ENCODE measurements at places on chromosomes 7 and 10. TPM values are rescaled to one million over a fixed set of nuclear protein-coding genes. Genes with fewer than 3 reads are reported as not detected.

GRCh38 chr7:134320201-134320600 is 3.5 kb upstream of the SLC35B4 start:
- no peak for DNase-seq
- H3K27ac ChIP-seq = no peak overlapping the region
- H3K4me1 ChIP-seq = peaks cover 14% of the 10 kb centered on the region

Gene VWDE
- 2.2 TPM for total RNA-seq

GRCh38 chr7:123601530-123601929 is at the start of gene ASB15:
ASB15 (plus strand) TSS chr7:123601821; CDS start chr7:123614503, 12,682 bp downstream.
- DNase-seq = no peak
- no peaks in the 10 kb centered on the region for H3K36me3 ChIP-seq
- no peaks in the 10 kb centered on the region for H3K4me1 ChIP-seq
- H3K27me3 ChIP-seq = peaks cover 8% of the 10 kb centered on the region

Gene TOMM7
- total RNA-seq = 254 TPM

- H3K4me1 ChIP-seq = peaks cover 9% of the 10 kb centered on the region
- DNase-seq = no peak
- peaks cover 72% of the 10 kb centered on the region for H3K36me3 ChIP-seq
- H3K4me3 ChIP-seq = no peak overlapping the region
- H3K27me3 ChIP-seq = no peaks in the 10 kb centered on the region
These were observed 12.5 kb downstream of the ASNS start for GRCh38 chr7:97859606-97860204.

DNA sequence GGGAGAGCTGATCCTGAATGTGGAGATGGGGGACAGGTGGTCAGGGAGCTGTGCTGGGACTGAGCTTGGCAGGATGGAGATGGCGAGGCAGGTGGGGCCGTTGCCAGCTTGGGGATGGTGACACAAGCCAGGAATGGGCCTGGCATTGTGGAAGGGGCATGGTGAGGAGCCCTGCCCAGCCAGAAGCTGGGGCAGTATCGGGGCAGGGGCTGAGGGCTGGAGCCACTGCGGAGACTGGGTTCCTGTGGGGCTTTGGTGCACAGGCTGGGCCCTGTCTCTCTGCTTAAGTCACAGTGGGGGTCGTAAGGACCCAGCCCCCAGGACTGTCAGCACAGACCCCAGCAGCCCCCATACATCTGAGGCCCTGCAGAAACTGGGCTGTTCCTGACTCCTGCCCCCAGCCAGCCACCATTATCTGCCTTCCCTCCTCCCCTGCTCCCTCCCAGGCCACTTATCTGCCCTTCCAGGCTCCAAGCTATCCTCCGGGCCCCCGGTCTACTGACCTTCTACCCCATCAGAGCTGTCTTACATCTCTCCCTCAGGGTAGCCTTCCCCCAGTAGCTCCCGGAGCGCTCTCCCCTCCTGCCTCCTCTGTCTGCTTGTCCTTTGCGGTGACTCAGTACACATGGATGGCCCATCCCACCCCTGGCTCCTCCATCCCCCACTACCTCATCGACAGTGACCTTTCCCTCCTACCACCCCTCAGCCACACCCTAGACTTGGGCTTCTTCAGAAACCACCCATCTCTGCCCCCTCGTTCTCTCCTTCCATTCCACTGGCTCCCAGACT is 44.2 kb downstream of the PPIF start:
- peak; percentile 2 for DNase-seq
- no peak overlapping the region for H3K4me3 ChIP-seq
- H3K36me3 ChIP-seq = no peaks in the 10 kb centered on the region
- H3K27me3 ChIP-seq = no peaks in the 10 kb centered on the region
- no peak overlapping the region for H3K27ac ChIP-seq
- H3K4me1 ChIP-seq = no peaks in the 10 kb centered on the region

Gene GIMAP5
- 47.6 TPM for total RNA-seq

DNA sequence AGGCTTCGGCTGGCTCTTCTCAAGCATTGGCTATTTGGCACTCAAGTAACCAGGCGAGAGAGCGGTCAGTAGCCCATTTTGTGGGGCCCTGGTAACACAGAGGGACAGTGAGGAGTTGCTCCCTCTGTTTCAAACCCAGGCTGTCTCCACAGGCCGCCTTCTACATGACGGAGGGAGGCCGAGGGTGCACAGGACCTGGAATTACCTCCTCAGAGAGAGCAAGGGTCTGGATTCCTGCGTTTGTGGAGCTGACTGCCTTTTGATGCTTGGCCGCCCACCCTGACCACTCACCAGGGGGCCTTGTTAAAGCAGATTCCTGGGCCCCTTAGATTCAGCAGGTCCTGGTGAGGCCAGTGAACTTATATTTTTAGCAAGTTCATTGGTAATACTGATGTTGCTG is 12.3 kb downstream of the UPP1 start:
- H3K27ac ChIP-seq = no peak overlapping the region
- H3K27me3 ChIP-seq = no peaks in the 10 kb centered on the region

DNA sequence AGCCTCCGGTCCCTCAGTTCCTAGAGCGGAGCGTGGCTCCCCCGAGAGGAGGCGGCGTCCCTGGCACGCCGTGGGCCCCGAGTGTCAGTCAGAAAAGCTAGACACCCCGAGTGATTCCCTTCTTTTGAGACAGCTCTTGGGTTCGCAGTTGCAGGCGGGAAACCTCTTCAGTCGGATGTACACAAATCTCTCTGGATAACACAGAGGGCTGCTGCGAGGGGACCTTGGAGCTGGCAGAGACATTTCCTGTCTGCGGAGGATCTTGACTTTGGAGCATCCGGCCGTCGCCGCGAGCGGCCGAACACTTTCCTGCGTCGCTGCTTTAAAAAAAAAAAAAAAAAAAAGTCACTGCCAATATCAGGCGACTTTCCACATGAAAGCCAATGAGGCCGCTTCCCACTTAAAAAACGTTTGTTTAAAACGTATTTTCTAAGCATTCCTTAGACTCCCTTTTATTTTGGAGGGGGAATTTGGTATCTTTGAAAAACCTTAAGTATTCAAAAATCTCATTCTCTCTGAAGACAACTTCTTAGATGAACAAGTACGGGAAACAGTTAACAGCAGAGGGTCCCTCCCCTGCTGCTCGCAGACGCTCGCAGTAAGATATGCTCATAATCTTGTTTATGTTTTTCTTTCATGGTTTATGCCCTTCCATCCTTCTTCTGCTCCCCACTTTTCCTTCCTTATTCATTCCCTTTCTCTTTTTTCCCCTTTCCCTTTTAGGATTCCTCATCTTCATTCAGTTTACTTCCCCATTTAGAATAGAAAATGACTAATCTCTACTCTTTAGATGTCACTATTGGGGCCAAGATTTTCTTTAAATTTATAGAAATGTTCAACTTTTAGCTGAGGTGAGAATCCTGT is 10.0 kb downstream of the HHEX start:
- peak overlapping the region; percentile 71 for H3K4me3 ChIP-seq
- H3K27me3 ChIP-seq = peaks cover 59% of the 10 kb centered on the region
- H3K27ac ChIP-seq = no peak overlapping the region
- peak; percentile 55 for DNase-seq
- H3K36me3 ChIP-seq = no peaks in the 10 kb centered on the region
